ENCODE measurements at places on chromosomes 11 and 22. TPM values are rescaled to one million over a fixed set of nuclear protein-coding genes. Genes with fewer than 3 reads are reported as not detected.

ABCC8 gene
- total RNA-seq, result 0.30 TPM

KIRREL3 gene
- total RNA-seq, result not detected

MRGPRX3 gene
- not detected for total RNA-seq

CALCA gene
- not detected for total RNA-seq

MUC2 gene
- total RNA-seq, result not detected

OR8D4 gene
- total RNA-seq, result not detected
